ENCODE measurements at places on chromosomes 6 and 20.

DNA sequence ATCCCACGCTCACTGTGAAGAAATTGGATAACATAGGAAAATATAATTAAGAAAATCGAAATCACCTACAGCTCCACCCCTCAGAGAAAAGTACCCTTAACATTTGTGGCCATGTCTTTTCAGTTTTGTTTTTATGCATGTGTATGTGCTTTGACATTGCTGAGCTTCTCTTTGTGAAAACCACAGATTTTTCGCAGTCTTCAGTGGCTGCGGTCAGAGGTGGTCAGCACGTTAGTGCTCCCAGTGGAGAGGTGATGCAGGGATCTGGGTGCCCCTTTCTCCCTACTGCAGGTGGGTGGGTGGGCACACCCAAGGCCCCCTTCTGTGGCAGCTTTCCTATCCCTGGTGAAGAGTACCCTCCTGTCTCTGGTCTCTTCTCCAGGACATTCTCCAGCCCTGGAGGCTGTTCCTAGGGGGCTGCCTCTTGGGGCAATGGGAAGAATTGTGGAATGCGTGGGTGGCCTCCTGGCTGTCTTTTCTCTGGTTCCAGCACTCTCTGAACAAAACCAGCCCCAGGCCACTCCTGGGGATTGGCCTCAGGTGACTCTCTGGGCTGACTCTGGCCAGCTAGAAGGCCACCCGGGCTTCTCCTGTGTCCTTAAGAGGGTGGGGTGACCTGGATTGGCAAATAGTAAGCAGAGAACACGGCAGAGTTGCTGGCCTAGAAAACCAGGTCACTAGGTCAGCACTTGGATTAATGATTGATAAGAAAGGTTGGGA, 49.8 kb upstream of the FANCE start:
- no peak for DNase-seq

DNA sequence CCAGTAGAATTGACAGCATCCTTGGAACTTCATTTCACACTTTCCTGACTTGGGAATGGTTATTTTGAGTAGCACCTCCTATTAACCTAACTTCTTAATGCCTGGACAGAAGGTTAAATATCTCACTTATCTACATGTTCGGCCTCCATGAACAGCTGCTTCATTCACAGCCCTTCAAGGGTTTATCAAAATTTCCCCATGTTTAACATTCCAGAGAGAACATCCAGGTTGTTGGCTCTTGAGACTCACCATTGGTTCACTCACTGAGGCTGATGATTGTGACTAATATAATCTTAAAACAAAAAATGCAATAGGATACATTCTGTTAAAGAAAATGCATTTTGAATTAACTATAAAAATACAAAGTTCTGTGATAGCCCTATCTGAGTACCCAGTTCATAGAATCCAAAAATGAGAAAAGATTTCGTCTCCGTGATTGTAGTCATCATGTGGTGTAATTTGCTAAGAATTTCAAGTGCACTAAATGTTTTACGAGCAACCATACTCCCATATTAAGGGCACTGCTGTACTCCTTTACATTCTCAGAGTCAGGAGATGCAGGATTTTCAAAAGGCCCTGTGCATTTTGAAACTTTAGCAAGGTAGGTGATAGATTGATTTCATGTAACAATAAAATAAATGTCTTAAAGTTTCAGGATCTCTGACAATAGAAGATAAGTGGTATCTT, 260.6 kb upstream of the TAB2 start:
- DNase-seq, result no peak

DNA sequence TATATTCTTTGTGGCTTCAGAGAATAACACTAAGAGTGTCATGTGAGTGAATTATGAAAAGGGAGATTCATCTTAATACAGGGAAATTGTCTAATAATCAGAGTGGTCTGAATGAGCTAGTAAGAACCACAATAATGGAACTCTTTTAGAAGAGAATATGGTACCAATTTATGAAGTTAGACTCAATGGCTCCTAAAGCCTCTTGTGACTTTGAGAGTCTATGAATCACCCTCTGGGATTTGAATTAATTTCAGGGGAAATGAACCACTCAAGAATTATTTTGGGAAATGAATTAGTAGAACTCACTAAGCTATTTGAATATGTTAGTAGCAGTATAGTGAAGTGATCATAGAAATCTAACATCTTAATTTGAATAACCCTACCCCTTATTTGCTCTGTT, 14.3 kb downstream of the PCMT1 start:
- DNase-seq, result no peak

DNA sequence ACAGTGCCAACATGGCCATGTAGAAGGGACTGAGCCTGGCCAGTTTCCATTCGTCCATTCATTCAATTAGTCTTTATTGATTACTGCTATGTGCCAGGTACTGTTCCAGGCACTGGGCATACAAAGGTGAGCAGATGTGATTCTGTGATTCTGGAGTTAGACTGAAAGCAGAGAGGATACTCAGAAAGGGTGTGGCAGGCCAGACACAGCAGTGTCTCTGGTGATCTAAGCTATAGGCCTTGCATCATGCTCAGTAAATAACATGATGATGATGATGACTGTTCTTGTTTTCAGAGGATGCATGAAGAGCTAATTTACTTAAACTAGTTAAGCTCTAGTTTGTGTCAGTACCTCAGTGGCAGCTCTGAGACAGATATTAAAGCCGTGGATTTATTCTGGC, 31.4 kb upstream of the FUCA2 start:
- DNase-seq, result no peak

GRCh38 chr20:2798814-2799213, 1.6 kb downstream of the CPXM1 start:
- no peak for DNase-seq

DNA sequence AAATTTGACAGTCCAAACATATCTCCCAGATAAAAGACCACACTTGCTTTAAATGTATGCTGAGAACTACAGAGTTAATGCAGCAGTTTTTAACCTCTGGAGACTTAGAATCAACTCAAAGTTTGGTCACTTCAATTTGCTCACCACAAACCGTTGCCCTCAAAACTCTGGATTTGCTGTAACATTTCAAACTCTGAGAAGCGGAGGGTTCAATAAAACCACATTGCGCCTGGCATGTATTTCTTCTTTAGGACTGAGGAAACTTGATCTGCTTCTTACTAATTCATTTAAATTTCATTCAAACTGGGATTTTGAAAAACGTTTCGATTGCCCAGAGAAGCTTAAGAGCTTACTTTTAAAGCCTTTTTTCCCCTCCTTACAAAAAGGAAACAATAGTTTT, 115.8 kb downstream of the MTFR2 start:
- DNase-seq, result no peak

GRCh38 chr20:45407067-45407745, 883 bp upstream of the DBNDD2 start:
- DNase-seq, result no peak

DNA sequence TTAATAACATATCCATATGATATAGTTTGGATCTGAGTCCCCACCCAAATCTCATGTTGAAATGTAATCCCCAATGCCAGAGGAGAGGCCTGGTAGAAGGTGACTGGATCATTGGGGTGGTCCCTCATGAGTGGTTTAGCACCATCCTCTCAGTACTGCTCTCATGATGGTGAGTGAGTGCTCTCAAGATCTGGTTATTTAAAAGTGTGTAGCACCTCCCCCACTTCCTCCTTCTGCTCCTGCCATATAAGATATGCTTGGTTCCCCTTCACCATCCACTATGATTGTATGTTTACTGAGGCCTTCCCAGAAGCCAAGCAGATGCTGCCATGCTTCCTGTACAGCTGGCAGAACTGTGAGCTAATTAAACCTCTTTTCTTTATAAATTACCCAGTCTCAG, 22.9 kb downstream of the IRF4 start:
- no peak for DNase-seq

DNA sequence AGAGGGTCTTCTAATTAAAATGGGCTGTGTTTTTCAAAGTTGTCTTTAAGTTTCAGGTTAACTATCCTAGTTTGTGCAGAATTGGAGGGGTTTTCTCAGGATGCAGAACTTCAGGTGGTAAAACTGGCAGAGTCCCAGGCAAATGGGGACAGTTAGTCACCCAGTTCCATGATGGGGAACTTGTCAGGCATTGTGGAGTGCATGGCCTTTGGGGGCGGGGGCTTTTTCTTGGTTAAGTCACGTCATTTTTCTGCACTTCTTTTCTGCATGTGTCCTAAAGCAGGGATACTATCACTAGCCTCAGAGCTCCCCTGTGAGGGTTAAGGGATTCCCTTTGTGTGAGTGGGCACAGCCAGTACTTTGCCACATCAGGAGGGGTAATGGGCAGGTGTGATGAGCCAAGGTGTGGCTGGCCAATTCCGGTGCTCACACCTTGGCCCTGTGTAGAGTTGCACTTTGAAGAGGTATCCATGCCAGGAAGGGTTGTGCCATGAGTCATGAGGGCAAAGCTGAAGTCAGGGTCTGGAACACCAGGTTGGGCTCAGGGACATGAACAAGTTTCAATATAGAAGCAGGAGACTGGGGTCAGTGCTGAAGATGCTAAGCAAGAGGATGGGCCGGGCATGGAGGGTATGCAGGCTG, 126.0 kb upstream of the RREB1 start:
- no peak for DNase-seq

DNA sequence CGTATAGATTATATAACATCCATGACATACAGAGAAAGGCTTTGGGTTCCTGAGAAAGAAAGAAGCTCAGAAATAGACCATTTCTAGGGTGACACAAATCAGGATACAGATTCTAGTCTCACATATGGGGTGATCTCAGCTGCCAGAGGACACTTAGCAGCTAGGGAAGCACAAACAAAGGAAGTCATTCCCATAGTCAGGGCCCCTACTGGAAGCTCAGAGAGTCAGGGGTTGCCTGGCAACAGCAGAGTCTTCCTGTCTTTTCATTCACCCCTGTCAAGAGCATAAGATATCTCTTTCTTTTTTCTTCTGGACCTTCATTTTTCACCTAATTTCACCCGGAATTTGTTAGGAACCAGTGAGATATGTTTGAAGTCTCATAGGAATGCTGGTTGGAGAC, 81.9 kb upstream of the IYD start:
- no peak for DNase-seq

GRCh38 chr6:112979830-112980229, 632.7 kb downstream of the RFPL4B start:
- DNase-seq, result peak; percentile 61

DNA sequence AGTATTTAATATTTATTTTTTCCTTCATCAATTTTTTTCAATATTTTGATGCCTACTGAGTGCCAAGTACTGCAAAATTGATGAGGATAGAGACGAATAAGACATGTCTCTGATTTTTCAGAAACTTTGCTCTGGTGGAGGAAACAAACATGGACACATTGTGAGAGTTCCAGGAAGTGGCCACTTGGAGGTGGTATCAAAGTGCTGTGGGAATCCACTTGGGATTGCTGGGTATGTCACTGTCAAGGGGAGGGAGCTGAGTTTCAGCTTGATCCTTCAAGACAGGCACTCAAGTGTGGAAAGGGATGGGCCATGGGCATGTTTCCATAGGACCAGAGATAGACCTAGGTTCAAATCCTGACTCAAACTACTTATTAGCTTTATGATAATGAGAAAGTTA, 24.5 kb upstream of the ABCC10 start:
- no peak for DNase-seq

DNA sequence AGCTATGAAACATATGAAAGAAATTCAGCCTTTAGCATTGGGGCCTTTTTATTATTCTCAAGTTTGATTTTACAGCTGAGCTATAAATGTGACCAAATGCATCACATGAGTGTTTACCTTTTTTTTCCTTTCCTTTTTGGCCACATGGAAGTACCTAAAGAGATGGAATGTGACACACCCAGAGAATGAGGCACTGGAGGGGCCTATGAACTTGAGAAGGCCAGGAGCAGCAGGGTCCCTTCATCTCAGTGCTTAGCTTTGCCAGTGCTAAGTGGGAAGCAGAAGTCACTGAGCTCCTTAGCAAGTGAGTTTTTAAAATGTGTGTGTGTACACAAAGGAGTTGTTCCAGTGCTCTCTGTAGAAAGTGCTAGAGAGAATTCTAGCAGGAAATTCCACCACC, 44.7 kb downstream of the RREB1 start:
- DNase-seq, result no peak

DNA sequence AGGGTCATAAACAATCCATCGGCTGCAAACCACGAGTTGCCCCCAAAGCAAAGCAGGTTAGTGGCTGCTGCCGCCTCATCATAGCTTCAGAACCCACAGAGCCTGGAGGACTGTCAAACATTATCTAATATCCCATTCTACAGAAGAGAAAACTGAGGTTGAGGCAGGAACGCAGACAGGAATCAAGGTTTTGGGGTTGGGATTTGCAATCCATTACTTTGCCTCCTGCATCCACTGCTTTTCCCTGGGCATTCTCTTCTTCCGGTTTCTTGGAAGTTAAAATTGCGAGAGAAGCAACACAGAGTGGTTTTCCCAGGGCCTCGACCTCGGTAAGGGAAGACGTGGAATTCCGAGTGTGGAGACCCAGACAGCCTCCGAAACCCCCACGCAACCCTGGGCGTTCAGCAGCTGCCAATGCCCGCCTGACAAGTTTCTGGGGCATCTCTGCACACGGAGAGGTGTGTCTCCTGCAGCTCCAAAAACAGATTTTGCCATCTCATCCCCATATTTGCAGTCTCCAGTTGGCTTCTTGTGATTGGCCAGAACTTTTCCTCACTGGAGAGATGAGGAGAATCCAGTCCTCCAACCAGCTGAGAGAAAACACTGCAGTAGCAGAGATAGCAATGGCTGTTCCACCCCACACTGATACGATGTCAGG, 45.5 kb upstream of the SNAP25 start:
- DNase-seq, result no peak

GRCh38 chr6:121823437-121823851, 388.0 kb downstream of the GJA1 start:
- DNase-seq, result no peak

All from BE2C (cell line).